ENCODE measurements at places on chromosomes 12 and 14. TPM values are rescaled to one million over a fixed set of nuclear protein-coding genes. Genes with fewer than 3 reads are reported as not detected.

GRCh38 chr12:70052476-70052875 is 190.8 kb upstream of the CNOT2 start:
- no peaks in the 10 kb centered on the region for H3K4me1 ChIP-seq
- no peak overlapping the region for H3K27ac ChIP-seq

- H3K27me3 ChIP-seq = no peaks in the 10 kb centered on the region
- peak overlapping the region; percentile 59 for H3K27ac ChIP-seq
- H3K4me1 ChIP-seq = peaks cover 4% of the 10 kb centered on the region
- H3K36me3 ChIP-seq = peaks cover 4% of the 10 kb centered on the region
- peak; percentile 68 for DNase-seq
Measured at GRCh38 chr14:100476012-100476822, 111.0 kb downstream of the BEGAIN start.

DNA sequence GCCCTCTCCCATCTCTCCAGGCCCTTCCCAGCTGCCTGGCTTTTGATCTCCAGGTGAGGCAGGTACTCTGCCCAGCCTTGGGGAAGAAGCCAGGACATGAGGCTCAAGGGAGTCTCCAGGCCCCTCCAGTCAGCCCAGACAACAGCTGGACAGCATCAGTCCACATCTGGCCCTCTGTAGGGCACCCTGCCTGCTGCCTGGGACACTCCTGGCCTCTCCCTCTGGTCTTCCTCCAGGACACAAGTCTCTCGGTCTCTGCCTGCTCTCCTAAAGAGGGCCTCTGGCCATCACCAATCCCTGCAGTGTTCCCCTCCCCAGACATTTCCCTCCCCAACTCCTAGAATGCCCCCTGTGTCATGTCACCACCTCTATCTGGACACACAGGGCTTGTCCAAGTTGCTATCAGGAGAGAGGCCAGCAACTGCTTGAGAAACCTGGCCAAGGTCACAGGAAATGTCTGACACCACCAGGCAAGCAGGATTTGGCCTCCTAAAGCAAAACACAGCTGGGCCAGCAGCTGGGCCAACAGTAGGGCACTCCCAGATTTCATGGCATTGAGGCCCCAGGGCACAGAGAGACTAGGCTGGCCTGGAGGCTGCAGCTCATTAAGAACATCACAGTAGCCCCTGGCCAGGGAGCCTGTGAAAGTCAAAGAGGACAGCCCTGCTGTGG is 29.0 kb downstream of the LTBP2 start:
- DNase-seq = no peak
- H3K27ac ChIP-seq = no peak overlapping the region
- no peaks in the 10 kb centered on the region for H3K36me3 ChIP-seq
- no peaks in the 10 kb centered on the region for H3K27me3 ChIP-seq
- H3K4me3 ChIP-seq = no peak overlapping the region
- no peaks in the 10 kb centered on the region for H3K4me1 ChIP-seq

- no peak overlapping the region for H3K4me3 ChIP-seq
- H3K27ac ChIP-seq = no peak overlapping the region
- peaks cover 6% of the 10 kb centered on the region for H3K27me3 ChIP-seq
- H3K4me1 ChIP-seq = peaks cover 6% of the 10 kb centered on the region
- DNase-seq = peak; percentile 98
Measured at GRCh38 chr12:53213348-53213747, 6.3 kb upstream of the ITGB7 start.

GRCh38 chr14:61110316-61111082 is 129.5 kb downstream of the SLC38A6 start:
- no peaks in the 10 kb centered on the region for H3K27me3 ChIP-seq
- H3K36me3 ChIP-seq = no peaks in the 10 kb centered on the region
- DNase-seq = no peak
- peak overlapping the region; percentile 49 for H3K27ac ChIP-seq
- no peak overlapping the region for H3K4me3 ChIP-seq

- no peak overlapping the region for H3K4me3 ChIP-seq
- H3K4me1 ChIP-seq = peaks cover 17% of the 10 kb centered on the region
- no peaks in the 10 kb centered on the region for H3K36me3 ChIP-seq
- H3K27ac ChIP-seq = no peak overlapping the region
Measured at GRCh38 chr14:68734231-68734732, 58.6 kb downstream of the ZFP36L1 start.

DNA sequence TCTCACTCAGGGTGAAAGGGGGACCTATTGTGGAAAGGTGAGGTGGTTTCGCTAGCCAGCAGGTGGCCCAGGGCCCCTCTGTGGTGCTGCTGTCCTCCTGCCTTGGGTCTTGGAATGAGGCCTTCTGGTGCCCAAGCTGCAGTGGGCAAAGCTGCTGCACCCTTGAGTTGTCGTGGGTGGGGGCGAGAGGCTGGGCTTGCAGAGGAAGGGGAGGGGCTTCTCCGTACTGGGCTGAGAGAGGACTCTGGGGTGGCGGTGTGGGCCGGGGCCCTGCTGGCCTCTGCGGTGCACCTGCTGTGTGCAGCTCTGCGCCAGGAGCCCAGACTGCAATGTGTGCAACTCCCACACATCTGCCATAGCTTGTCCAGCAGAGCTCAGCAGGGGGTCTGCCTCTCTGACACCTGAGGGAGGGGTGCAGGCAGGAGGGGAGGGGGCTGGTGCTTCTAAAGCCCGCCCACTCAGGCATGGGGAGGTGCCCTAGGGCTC is 145.8 kb downstream of the KIF26A start:
- no peaks in the 10 kb centered on the region for H3K27me3 ChIP-seq
- no peak overlapping the region for H3K27ac ChIP-seq

- DNase-seq = peak; percentile 20
- no peaks in the 10 kb centered on the region for H3K4me1 ChIP-seq
- no peaks in the 10 kb centered on the region for H3K36me3 ChIP-seq
- no peaks in the 10 kb centered on the region for H3K27me3 ChIP-seq
Measured at GRCh38 chr14:49959822-49960408, 67.0 kb downstream of the ARF6 start.

- peaks cover 100% of the 10 kb centered on the region for H3K27me3 ChIP-seq
- H3K27ac ChIP-seq = no peak overlapping the region
- H3K4me3 ChIP-seq = peak overlapping the region; percentile 58
- DNase-seq = peak; percentile 92
Measured at GRCh38 chr12:57735952-57736740, 2.4 kb downstream of the AGAP2 start.

DNA sequence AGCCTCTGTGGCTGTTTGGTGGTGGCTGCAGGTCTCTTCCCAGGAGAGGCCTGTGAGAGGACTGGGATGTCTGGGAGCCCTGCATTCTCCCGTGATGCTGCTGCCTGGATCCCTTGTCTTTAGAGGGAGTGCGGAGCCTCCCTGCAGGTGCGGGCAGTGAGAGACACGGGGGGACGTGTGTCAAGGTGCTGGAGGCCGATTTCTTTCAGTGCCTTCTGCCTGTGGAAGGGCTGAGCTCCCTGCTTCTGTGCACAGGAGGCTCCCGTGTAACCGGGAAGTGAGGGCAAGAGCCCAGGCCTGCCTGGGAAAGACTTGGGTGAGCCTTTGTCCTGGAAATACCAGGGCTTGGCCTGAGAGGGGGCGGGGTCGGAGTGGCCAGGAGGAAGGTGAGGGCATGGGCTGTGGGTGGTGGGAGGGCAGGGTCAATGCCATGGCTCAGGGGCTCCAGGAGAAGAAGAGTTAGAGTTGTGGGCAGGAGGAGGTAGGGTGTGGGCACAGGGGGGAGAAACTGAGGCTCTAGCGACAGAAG is 372.2 kb downstream of the TMEM121 start:
- no peak overlapping the region for H3K4me3 ChIP-seq
- H3K27ac ChIP-seq = no peak overlapping the region
- H3K36me3 ChIP-seq = no peaks in the 10 kb centered on the region
- DNase-seq = no peak

- peak overlapping the region; percentile 33 for H3K27ac ChIP-seq
- no peaks in the 10 kb centered on the region for H3K27me3 ChIP-seq
- H3K4me1 ChIP-seq = peaks cover 15% of the 10 kb centered on the region
- peak; percentile 56 for DNase-seq
- H3K4me3 ChIP-seq = no peak overlapping the region
- H3K36me3 ChIP-seq = no peaks in the 10 kb centered on the region
Measured at GRCh38 chr12:69173368-69173767, 66.0 kb upstream of the CPSF6 start.

DNA sequence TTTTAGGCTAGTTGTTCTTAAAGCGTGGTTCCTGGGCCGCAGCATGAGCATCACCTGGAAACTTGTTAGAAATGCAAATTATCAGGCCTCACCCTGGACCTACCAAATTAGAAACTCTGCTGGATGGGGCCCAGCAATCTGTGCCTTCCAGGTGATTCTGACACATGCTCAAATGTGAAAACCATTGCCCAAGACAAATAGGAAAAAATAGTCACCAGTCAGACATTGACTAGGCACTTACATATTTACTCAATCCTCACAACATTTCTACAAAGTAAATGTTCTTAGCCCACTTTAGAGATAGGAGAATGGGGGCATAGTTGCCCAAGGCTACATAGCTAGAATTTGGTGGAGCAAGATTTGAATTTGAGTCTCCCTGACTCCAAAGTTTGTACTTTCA is 3.3 kb downstream of the CELA1 start:
- no peak overlapping the region for H3K4me3 ChIP-seq
- no peaks in the 10 kb centered on the region for H3K36me3 ChIP-seq
- H3K4me1 ChIP-seq = no peaks in the 10 kb centered on the region
- H3K27me3 ChIP-seq = no peaks in the 10 kb centered on the region
- no peak overlapping the region for H3K27ac ChIP-seq

- peaks cover 19% of the 10 kb centered on the region for H3K4me1 ChIP-seq
- no peaks in the 10 kb centered on the region for H3K36me3 ChIP-seq
- H3K27me3 ChIP-seq = no peaks in the 10 kb centered on the region
Measured at GRCh38 chr12:54300732-54301427, at the start of gene NFE2. Gene NFE2, minus strand, starts transcription at chr12:54301015. Its CDS starts 5,767 bp downstream, at chr12:54295248.

DNA sequence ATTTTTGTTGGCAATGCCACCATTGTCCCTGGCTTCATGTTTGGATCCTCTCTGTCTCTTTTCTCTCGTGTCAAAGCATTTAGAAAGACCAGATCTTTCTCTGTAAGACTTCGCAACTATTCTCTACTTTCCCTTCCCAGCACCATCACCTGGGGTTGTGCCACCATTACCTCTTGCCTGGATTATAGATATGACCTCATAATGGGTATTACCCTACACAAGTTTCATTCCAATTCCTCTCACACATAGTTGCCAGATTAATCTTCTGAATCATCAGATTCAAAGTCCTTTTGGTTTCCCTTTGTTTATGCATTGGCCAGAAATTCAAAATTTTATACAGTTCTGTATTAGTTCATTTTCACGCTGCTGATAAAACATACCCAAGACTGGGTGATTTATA is 27.2 kb upstream of the DHRS2 start:
- H3K36me3 ChIP-seq = no peaks in the 10 kb centered on the region
- H3K27ac ChIP-seq = no peak overlapping the region
- no peak overlapping the region for H3K4me3 ChIP-seq
- no peak for DNase-seq
- peaks cover 6% of the 10 kb centered on the region for H3K4me1 ChIP-seq

- no peaks in the 10 kb centered on the region for H3K4me1 ChIP-seq
- no peak overlapping the region for H3K27ac ChIP-seq
- peak; percentile 36 for DNase-seq
- H3K4me3 ChIP-seq = no peak overlapping the region
Measured at GRCh38 chr14:74459976-74460375, 33.1 kb downstream of the NPC2 start.

DNA sequence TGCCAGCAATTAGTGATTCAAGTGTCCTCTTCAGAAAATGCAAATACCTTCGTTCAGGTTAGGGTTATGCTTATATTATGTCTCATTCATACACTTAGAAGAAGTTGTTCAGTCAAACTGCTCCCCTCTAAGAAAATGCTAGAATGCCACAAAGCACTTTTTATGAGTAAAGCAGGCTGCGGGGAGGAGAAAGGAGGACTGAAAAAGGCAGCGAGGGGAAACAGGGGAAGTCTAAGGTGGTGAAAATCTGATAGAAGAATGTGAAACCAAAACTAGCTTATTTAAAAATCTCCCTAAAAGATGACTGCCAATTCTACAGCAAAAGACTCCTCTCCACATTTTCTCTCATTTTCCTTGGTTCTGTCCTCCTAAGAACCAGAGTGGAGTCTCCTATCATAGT is 70.1 kb downstream of the PRKD1 start:
- no peaks in the 10 kb centered on the region for H3K27me3 ChIP-seq
- no peak overlapping the region for H3K27ac ChIP-seq
- DNase-seq = no peak
- H3K36me3 ChIP-seq = no peaks in the 10 kb centered on the region

DNA sequence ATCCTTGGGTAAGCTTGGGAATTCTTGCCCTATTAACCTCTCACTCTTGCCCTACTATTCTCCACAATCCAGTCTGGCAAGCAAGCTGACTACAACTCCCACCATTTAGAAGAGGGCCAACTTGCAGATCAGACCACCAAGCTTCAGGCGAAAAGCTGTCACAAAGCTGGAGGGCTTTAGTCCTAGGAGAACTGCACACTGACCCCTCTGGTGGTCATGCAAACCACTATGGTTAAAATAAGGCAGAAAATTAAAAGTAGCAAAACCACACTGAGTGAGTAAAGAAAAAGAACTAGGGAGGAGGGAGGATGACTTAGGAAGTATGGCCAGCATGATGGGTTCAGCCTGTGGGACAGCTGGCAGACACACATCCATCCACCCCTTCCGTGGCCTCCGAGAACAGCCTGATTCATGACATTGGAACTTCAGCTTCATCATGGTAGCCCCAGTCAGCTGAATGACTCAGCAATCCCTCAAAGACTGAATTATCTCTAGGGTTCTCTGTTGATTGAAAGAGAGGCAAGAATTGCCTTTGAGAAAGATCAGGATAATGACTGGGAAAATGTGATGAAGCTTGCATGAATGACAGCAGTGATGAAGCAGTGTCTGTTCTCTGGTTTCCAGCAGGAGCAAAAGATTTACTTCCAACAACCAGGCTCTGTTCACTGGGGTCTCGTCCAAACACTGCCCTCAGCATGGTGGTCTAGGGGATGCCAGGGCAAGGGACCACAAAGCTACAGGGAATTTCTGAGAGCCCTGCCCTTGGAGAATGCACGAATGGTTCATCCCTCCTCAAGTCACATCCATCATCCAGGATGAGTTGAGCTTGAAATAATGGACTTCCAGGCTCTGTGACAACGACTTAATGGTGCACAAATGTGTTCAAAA is 24.4 kb downstream of the PITPNM2 start:
- no peaks in the 10 kb centered on the region for H3K4me1 ChIP-seq
- H3K36me3 ChIP-seq = no peaks in the 10 kb centered on the region
- no peak overlapping the region for H3K27ac ChIP-seq
- H3K4me3 ChIP-seq = no peak overlapping the region
- DNase-seq = peak; percentile 76

DNA sequence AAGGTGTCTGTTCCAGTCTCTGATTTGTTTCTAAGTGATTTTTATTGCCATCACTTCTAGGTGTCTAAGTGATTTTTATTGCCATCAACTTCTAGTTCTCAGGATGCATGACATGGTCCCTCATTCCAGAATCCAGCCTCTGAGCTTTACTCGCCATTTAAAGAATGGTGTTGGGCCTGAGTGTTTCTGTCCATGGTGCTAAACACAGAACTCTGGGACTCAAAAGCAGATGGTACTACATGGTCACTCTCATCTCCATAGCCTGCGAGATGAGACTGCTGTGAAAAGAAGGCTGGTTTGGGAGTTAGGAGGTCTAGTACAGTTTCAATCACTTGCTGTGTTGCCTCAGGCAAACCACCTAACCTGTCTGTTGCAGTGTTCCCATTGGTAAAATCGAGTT is 276.6 kb downstream of the NRXN3 start:
- DNase-seq = peak; percentile 75
- H3K4me1 ChIP-seq = no peaks in the 10 kb centered on the region
- no peaks in the 10 kb centered on the region for H3K27me3 ChIP-seq
- H3K4me3 ChIP-seq = no peak overlapping the region

The NXPH4 gene
- 1.1 TPM for total RNA-seq

The FAM222A gene
- 21.9 TPM for total RNA-seq

The USP5 gene
- 120 TPM for total RNA-seq

The PLA2G1B gene
- not detected for total RNA-seq

The LRRC9 gene
- 3.0 TPM for total RNA-seq

All from endodermal cell (in vitro differentiated cells).